Aorta (tissue), 5 donors: ENCODE measurements at places on chromosomes 5 and 9. TPM values are rescaled to one million over a fixed set of nuclear protein-coding genes. Genes with fewer than 3 reads are reported as not detected.

DNA sequence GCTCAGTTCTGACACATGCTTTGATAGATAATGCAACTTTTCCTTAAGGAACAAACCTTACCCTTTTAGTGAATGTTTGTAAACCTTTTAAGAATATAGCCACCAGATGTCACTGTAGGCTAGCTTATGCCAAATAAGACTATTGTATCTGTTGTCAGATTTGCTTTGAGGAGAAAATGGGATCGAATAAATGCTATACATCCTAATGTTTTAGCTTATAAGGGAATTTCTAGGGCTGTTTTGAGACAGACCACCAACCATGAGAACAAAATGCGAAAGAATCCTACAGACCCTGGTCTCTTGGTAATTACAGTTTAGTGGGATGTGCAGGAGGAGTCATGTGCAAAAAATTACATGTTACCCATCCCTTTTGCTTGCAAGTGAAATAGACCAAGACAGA lies 127.6 kb upstream of the NMUR2 start:
- H3K4me3 ChIP-seq, result no peak overlapping the region
- no peaks in the 10 kb centered on the region for H3K27me3 ChIP-seq
- H3K27ac ChIP-seq, result no peak overlapping the region
- no peaks in the 10 kb centered on the region for H3K4me1 ChIP-seq
- no peak for DNase-seq
- no peaks in the 10 kb centered on the region for H3K36me3 ChIP-seq

The SLC6A19 gene
- not detected for total RNA-seq

The PRLR gene
- 3.2 TPM for total RNA-seq

The URM1 gene
- 34.0 TPM for total RNA-seq

The CCDC180 gene
- total RNA-seq, result 5.3 TPM

The NR6A1 gene
- 1.6 TPM for total RNA-seq

DNA sequence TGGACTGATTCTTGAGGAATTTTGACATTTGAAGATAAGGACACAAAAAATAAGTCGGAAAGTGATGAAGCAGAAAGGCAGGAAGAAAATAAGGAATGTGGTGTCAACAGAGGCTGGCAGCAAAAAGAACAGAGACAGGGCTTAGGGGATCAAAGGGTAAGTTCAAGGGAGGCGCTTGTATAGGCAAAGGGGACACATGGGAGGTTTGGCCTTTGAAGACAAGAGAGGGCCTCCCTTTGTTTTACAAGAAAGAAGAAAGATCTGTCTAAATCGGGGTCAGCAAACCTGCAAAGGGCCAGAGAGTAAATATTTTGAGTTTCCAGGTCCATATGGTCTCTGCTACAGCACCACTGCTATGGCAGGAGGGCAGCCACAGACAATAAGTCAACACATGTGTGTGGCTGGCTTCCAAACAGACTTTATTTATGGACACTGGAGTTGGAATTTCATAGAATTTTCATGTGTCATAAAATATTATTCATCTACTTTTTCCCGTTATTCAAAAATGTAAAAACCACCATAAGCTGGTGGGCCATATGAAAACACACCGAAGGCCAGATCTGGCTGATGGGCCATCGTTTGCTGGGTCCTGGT lies 112.0 kb upstream of the FBXL7 start:
- H3K27ac ChIP-seq, result no peak overlapping the region
- H3K36me3 ChIP-seq, result no peaks in the 10 kb centered on the region
- DNase-seq, result no peak
- no peaks in the 10 kb centered on the region for H3K27me3 ChIP-seq

DNA sequence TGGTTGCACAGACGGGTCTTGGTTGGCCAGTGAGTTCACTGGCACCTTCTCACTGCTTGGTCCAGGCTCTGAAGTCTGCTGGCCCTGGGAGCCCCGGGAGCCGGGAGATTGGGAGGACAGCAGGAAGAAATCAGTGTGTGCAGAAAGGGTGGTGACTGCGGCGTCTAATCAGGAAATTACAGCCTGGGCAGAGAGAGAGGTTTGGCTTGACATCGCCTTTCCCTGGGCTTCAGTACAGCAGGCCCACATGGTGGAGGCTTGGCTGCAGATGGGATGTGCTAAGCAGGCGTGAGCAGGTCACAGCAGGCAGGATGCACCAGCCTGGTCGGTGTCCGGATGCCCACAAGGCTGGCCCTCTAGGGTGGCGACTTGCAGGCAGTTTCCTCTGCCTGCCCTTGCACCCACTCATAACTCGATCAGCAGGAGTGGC lies 17.2 kb downstream of the PITX1 start:
- no peaks in the 10 kb centered on the region for H3K27me3 ChIP-seq
- no peak overlapping the region for H3K4me3 ChIP-seq
- DNase-seq, result no peak
- no peak overlapping the region for H3K27ac ChIP-seq
- no peaks in the 10 kb centered on the region for H3K4me1 ChIP-seq

The CCL21 gene
- 29.1 TPM for total RNA-seq

GRCh38 chr5:124056991-124057723 lies 545.2 kb downstream of the CSNK1G3 start:
- H3K27me3 ChIP-seq, result no peaks in the 10 kb centered on the region
- no peak overlapping the region for H3K27ac ChIP-seq
- peak; percentile 61 for DNase-seq
- H3K4me3 ChIP-seq, result no peak overlapping the region
